ENCODE measurements at places on chromosomes 11 and 22.

DNA sequence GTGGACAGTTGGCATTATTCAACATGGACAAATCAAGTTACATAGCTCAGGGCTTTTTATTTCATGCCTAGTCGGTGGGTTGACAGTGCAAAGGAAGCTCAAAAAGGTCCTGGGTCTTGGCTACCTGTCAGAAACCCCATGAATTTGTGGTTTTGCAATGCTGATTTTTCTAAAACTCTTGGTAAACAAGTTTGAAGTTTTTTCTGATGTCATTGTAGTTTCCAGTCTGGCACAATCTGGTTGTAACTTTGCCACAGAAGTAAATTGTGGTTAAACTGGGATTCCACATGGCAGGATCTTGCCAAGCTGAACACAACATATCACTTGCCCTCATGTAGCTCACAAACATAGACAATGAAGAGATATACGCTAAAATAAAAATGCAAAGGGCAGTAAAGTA, 100.8 kb downstream of the EHF start:
- no peak for DNase-seq

DNA sequence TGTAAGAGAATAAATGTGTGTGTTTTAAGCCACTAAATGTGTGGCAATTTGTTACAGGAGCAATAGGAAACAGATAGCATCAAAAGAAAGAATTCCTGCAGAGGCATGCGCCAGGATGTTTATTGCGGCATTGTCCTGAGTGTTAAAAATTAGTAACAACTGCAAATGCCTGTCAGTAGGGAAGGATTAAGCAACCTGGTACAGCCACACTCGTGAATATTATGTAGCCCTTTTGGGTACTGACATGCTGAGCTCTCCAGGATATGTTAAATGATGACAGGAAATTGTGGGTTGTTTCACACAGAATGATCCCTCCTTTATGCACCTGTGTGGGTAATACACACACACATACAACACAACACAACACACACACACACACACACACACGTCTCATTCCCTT, 69.7 kb upstream of the MYOD1 start:
- no peak for DNase-seq

GRCh38 chr11:109378034-109378433, 44.0 kb upstream of the C11orf87 start:
- DNase-seq, result no peak

- DNase-seq, result peak; percentile 11
These were observed 39.3 kb downstream of the SLC5A1 start for GRCh38 chr22:32082331-32082730.

GRCh38 chr22:44920183-44920582, 89.6 kb downstream of the PHF21B start:
- DNase-seq, result no peak

- DNase-seq, result no peak
These were observed 848 bp downstream of the HEPN1 start for GRCh38 chr11:124919898-124920297.

GRCh38 chr11:69394234-69394868, 87.1 kb upstream of the LINC01488 start:
- DNase-seq, result no peak

DNA sequence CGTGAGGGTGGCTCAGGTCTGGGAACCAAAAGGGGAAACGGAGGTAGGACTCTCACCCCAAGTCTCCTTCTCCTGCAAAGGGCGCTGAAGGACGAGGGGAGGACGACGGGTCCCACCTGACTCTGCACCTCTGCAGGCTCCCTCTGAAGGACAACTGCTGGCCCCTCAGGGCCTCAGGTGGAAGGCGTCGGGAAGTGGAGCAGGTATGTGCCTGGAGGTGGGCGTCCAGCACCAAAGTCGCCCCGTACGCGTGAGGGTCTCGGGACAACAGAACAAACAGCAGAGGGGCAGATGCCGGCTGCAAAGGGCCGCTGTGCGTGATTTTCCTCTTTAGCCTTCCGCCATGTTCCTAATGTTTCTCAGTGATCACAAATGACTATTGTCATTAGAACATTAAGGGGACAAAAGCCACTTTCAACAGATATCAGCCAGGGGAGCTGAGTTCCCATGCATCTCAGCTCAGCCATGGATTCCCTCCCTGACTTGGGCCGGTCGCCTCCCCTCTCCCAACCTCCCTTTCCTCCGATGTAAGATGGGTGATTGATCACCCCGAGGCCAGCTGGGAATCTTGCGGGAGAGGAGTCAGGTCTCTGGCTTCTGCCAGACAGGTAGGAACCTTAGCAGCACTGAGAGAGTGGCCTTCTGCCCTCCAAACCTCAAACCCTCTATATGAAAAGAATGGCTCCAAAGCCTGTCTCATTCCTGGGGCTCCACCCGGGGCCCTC, 836 bp downstream of the SLC16A8 start:
- DNase-seq, result no peak

- no peak for DNase-seq
These were observed 274.3 kb downstream of the JRKL start for GRCh38 chr11:96664110-96664509.

GRCh38 chr11:44899959-44900358, 50.7 kb downstream of the TP53I11 start:
- DNase-seq, result peak; percentile 78

- no peak for DNase-seq
These were observed 26.1 kb downstream of the SYT13 start for GRCh38 chr11:45260071-45260470.

GRCh38 chr11:72305891-72306585, 62.1 kb upstream of the PHOX2A start:
- DNase-seq, result no peak

DNA sequence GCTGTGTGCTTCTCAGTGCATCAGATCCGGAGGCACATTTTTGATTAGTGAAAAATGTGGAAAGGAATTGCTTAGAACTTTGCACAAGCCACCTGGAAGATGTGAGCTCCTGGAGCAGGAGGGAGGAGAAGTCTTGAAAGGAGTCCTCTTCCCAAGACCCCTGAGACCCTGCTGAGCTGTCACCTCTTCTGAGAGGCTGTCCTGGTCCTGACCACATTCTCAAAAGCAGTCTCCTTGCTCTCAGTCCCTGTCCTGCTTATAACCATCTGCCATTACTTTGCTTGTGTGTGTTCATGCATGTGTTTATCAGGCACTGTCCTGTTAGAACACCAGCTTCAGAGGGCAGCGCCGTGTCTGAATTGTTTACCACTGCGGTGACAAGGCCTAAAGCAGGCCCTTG, 86.5 kb downstream of the BCR start:
- DNase-seq, result no peak

- DNase-seq, result no peak
These were observed 64.7 kb downstream of the MPPED2 start for GRCh38 chr11:30521297-30522071.

GRCh38 chr11:102654761-102655160, 29.6 kb upstream of the MMP20 start:
- no peak for DNase-seq

- DNase-seq, result peak; percentile 96
These were observed 45.6 kb upstream of the GDPD4 start for GRCh38 chr11:77346906-77347603.

- DNase-seq, result peak; percentile 20
These were observed 5.2 kb downstream of the SBF1 start for GRCh38 chr22:50469377-50470305.

DNA sequence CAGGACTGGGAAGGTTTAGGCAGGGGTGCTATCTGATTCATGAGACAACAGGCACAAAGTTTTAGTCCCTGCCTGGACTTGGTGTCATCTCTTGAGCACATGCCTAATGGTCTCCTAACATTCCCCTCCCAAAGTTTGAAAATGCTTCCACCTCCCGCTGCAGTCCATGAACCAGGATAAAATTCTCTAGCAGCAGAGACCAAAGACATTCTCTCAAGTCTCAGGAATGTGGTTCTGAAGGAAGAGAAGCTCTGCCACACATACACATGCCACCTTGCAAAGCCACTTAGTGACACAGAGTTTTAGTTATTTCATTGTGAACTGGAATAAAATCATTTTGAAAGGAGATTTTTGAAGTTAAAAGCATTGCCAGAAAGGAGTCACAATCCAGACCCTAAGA, 15.5 kb downstream of the OR51B6 start:
- peak; percentile 48 for DNase-seq

Data from fibroblast of skin of scalp (primary cell).